AG08395 (cell line): ENCODE measurements at places on chromosomes 1 and 21.

- DNase-seq = no peak
These were observed 44.4 kb upstream of the TTC34 start for GRCh38 chr1:2845869-2846268.

DNA sequence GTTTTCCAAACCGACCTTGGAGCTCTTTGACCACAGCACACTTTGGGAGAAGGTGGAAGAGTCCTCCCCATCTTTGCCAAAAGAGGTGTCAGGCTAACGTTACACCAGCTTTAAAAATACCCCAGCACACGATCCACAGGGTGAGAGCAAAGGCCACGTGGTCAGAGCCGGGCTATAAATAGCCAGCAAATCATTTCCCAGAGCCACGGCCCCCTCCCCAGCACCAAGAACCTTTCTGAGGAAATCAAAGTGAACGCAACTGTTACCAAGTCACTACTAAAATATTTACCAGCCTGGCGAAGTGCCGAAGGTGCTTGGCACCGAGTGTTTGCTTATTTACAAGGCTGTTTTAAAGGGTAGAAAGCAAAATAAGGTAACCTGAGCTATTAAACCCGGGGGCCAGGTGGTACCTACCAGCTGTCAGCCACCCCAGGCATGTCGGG, 72.4 kb downstream of the CASZ1 start:
- no peak for DNase-seq

GRCh38 chr1:26761217-26761616, 26.5 kb upstream of the PIGV start:
- DNase-seq = no peak

DNA sequence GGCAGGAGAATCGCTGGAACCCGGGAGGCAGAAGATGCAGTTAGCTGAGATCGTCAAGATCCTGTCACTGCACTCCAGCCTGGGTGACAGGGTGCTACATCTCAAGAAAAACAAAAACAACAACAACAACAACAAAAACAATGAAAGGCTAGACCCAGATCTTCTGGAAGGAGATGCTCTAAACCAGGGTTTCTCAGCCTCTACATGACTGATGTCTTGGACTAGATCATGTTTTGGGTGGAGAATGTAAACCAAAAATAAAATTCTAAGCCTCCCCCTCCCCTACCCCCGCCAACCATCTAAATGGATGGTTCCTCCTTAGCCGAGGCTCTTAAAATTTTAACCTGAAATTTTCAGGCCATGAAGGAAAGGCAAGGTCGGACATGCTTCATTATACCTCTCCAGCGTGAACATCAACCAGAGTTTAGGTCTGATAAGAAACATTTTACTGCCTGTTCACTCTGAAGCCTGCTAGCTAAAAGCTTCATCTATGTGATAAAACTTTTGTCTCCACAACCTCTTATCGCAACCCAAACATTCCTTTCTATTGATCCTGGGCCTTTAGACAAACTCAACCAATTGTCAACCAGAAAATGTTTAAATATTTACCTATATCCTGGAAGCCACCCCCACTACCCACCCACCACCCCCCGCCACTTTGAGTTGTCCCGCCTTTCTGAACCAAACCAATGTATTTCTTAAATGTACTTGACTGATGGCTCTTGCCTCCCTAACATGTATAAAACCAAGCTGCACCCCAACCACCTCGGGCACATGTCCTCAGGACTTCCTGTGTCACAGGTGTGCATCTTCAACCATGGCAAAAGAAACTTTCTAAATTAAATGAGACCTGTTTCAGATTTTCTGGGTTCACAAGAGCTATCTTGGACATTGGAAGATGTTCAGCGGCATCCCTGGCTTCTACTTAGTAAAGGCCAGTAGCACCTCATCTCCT, 1.9 kb upstream of the CAPN2 start:
- no peak for DNase-seq

DNA sequence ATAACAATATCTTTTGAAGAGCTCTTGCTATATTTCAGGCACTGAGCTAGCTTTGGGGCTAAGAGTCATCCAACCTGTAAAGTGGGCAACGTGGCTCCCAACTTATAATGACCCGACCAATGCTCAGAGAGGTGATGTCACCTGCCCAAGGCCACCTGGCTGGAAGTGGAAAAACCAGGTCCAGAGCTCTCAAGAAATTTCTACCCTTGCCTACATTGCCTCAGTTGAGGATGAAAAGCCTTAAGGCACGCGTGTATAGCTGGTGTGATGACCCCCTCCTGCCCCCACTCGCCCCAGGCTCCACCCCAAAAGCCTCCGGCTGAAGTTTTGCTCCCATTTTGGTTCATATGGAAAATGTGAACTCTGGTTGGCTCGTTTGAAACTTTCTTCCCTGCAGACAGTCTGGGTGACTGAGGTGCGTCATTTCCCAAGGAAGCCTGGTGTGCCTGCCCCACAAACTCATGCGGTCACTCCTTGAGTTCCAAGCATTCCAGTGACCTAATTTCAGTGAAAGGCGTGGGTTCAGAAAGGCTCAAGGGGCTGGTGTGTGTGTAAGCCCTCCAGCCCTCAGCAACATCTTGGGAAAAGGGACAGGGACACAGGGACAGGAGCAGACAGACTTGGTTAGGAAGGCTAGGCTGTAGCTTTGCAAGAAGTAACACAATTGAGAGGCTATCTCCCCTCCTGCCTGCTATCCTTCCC, 20.5 kb downstream of the HTR1D start:
- DNase-seq = peak; percentile 73

- DNase-seq = no peak
These were observed 142.5 kb upstream of the DPT start for GRCh38 chr1:168871531-168871930.

DNA sequence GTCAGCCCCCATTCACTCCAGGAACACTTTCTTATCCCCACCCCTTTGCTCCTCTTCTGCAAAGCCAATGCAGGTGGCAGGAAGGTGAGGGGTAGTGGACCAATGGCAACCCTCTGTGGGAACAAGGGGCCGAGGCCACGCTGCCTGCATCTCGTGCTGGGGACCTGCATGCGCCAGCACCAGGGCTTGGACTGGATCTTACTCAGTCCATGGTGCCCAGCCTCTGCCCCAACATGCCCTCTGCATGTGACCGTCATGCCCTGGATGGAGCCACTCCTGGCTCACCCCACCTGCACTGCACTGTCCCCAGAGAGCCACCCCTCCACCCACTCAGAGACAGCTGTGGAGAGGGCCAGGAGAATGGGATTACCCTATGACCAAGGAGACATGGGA, 22.2 kb downstream of the CITED4 start:
- no peak for DNase-seq

DNA sequence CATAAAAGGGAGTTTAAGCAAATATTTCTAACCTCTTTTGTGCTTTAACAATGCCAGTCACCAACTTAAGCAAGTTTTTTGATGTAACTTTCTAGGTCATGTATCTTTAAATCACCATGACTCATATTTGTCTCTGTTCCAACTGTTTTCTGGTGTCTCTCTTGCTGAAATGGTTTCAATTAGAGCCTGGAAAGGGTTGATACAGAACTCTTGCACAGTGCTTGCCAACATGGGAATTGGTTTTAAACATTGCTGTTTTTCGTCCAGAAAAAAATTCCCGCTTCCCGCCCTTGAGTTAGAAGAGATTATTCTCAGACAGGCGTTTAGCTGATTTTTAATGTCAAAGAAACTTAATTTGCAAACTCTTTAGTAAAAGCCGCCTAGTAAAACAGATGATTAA, 46.4 kb upstream of the SLC22A15 start:
- peak; percentile 80 for DNase-seq

- DNase-seq = no peak
These were observed 121.9 kb downstream of the NME7 start for GRCh38 chr1:169245706-169246105.
